ENCODE measurements at places on chromosomes 6 and 20. TPM values are rescaled to one million over a fixed set of nuclear protein-coding genes. Genes with fewer than 3 reads are reported as not detected.

The CST9 gene
- total RNA-seq: not detected

DNA sequence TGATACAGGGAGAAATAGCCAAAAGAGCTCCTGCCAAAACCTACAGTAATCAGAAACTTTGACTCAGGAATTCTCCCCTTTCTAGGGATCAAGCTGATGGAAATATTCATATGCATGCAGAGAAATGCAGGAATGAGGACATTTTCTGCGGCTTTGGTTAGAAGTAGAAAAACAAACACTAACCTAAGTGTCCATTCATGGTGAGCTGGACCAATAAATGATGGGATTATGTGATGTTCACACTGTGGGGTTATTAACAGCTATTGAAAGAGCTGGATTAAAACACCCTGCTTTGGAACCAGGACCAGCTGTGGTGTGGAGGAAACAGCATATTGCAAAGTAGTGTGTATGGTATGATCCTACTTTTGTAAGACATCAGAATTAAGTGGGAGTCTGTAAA lies 143.1 kb downstream of the SYCP2 start:
- DNase-seq: no peak

The LY6G6D gene
- not detected for total RNA-seq

GRCh38 chr6:25165177-25165576 lies 114.0 kb upstream of the CARMIL1 start:
- DNase-seq: no peak

The RFX6 gene
- total RNA-seq: not detected

The TRIM15 gene
- total RNA-seq: not detected

DNA sequence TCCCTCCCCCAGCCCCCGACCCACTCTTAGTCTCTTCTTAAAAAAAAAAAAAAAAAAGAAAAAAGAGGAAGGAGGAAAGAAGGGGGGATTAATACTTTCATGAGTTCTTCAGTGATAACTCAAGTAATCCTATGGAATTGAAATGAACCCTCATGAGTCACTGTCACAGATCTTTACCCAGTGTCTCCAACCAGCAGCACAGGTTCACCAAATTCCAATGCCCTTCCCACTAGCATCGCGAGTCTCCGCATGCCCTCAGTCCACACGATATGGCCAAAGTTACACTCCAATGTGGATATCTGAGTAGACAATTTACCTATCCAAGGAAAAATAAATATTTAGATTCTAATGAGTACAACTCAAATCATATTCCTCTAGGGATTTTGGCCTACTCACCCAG lies 74.5 kb downstream of the MDN1 start:
- no peak for DNase-seq

- DNase-seq: no peak
Measured at GRCh38 chr20:51731731-51732095, 36.5 kb downstream of the ATP9A start.

- DNase-seq: no peak
Measured at GRCh38 chr6:14549871-14550270, 432.3 kb downstream of the CD83 start.

- no peak for DNase-seq
Measured at GRCh38 chr20:59782986-59783640, 150.3 kb downstream of the SYCP2 start.

- DNase-seq: no peak
Measured at GRCh38 chr20:4067600-4068261, 52.4 kb upstream of the RNF24 start.

- DNase-seq: no peak
Measured at GRCh38 chr6:82906951-82907350, 158.7 kb downstream of the UBE3D start.

DNA sequence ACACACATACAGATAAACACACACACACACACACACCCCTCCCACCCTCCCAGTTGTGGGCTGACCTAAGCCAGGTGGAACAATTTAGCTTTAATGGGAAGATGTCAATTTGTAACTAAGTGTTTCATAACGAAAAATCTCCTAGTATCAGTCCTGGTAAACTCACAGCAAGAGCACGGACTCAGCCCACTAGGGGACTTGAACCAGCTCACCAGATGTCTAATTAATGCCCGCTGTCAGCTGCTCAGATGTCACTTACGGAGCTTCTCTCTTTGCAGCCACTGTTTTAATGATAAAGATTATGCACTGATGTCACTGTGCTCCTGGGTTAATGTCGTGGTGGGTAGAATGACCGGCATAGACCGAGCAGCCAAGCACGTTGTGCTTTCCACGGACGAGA lies 116.6 kb upstream of the INSM1 start:
- no peak for DNase-seq

GRCh38 chr20:3559637-3560036 lies 88.8 kb downstream of the ATRN start:
- DNase-seq: no peak

DNA sequence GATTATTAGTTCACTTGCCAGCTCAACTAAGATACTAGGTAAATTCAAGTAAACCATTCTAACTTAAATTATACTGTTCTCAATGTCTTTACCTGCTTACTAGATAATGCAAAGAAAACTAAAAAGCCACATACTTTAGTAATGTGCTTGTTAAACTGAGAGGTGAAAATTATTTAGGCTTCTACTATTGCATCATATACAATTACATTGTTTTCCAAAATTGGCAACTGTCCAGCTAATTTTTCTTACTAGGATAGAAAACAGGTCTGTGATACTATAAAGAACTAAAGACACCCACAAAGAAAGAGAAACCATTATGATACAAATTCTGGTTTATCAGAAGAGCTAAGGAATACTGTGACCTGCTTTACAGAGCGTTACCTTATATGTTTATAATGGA lies 45.6 kb upstream of the ALDH8A1 start:
- DNase-seq: no peak

DNA sequence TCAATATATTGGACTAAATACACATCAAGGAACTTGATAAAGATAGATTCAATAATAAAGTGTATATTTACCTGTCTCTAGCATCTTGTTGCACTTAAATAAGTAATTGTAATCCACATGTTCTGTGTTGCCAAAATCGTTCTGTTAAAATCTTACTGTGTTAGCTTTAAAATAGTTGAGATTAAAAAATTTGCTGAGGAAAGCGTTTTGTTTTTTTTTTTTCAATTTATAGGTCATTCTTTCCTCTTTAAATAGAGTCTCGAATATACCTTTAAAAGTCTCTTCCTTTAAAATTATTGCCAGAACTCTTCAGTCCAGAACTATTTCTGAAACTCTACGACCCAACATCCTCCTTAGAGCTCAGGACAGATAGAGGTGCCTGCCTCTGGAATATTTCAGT lies 195.6 kb upstream of the OPRM1 start:
- no peak for DNase-seq

The NTSR1 gene
- total RNA-seq: 0.08 TPM
